Stimulated activated CD4-positive, alpha-beta T cell treated with anti-CD3 and anti-CD28 coated beads, Interleukin-2, amount 100 ng/mL, for 4 hours (primary cell): ENCODE measurements at places on chromosomes 4 and X.
A peak's percentile ranks its signal among the peaks of the same experiment; 100 is the strongest.

DNA sequence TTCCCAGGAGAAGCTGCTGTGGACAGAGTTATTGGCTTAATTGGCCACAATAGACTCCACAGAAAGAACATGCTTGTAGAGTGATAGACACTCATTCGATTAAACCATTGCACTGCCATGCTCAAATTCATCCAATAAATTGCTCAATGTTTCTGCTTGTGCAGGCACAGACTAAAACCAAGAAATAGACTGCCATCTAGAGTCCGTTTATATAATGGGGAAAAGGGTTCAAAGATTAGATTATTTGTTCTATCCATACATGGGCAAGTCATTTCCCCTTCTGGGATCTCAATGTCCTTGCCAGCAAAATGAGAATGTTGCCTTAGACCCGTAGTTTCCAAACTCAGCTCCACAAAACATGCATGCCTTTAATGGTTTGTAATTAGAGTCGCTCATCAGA is 8.7 kb downstream of the SMIM10 start:
- no peak for DNase-seq

- no peak for DNase-seq
Observed at GRCh38 chr4:66376396-66376795, 706.1 kb upstream of the EPHA5 start.

- DNase-seq = no peak
Observed at GRCh38 chrX:137031517-137032340, 2.1 kb downstream of the GPR101 start.

DNA sequence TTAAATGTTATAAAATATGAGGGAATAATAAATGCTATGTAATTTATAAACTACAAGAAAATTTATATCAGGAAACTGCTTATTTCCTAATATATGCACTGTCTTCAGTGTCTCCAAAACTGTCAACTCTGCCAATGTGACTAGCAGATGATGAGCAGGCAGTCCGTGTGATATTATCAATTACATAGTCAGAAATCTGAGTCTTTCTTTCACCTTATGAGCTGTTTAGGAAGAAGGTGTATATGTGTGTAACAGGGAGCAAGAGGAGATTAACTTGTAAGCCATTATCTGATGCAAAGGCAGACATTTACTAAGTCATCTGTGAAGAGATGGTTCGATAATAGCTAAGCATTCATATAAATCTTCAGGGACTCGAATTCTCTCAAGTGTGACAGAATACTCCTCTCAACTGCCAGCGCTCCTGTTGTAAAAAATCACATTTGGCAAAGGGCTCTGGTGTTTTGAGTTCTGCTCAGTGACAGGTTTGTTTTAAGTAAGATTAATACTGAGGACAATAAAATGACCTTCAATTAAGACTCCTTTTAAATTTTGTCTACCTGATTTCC is 79.7 kb downstream of the SNCA start:
- no peak for DNase-seq

DNA sequence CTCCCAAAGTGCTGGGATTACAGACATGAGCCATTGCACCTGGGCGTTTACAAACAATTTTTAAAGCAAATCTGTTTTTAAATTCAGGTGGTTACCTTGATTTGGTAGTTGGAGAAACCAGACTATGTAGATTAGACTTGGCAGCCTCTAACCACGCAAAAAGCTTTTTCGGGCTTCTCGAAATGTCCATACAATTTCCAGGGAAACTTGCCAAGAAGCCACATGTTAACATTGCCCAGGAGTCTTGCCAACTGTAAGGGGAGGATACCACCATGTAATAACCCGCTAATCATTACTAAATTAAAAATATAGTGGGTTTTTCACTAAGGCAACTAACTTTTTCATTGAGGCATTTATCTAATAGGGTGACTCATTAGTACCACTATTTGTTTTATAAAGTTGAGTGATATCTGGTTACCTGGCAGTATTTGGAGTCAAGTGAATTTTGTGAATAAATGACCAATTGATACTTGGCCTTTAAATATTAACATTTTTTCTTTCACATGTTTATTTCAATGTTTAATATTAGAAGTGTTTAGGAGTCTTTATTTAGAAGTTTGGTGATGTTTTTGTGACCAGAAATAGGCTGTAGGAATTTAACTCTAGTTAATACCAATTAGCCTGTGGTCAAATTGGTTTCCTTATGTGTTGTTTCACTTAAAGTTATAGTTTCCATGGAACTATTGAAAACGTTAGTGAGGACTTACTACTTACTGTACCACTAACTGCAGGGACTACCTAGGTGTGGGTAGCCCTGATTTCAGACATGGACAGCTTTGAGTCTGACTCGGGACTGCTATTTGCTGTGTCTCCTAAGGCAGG is 61.3 kb downstream of the CLDN34 start:
- no peak for DNase-seq

DNA sequence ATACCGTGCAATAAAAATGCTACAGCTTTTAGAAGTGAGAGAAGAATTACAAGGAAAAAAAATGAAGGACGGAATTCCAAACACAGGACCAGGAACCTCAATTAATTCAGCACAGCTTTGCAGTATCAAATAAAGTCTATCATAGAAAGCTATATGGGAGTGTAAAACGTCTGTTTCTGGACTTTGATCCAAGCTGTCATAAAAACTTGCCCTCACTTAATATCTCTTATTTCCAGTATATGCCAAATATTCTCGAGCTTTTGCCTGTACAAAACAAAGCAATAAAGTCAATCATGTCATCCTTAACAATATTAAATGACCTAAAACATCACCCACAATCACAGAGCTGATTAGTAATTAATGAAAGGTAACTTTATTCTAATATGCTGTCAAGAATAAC is 4.2 kb downstream of the PDE5A start:
- no peak for DNase-seq

- DNase-seq = no peak
Observed at GRCh38 chr4:41160856-41161255, 53.5 kb downstream of the APBB2 start.

- DNase-seq = no peak
Observed at GRCh38 chr4:79695848-79696247, 287.8 kb upstream of the GK2 start.

- DNase-seq = no peak
Observed at GRCh38 chr4:1535926-1536578, 129.8 kb upstream of the NKX1-1 start.

DNA sequence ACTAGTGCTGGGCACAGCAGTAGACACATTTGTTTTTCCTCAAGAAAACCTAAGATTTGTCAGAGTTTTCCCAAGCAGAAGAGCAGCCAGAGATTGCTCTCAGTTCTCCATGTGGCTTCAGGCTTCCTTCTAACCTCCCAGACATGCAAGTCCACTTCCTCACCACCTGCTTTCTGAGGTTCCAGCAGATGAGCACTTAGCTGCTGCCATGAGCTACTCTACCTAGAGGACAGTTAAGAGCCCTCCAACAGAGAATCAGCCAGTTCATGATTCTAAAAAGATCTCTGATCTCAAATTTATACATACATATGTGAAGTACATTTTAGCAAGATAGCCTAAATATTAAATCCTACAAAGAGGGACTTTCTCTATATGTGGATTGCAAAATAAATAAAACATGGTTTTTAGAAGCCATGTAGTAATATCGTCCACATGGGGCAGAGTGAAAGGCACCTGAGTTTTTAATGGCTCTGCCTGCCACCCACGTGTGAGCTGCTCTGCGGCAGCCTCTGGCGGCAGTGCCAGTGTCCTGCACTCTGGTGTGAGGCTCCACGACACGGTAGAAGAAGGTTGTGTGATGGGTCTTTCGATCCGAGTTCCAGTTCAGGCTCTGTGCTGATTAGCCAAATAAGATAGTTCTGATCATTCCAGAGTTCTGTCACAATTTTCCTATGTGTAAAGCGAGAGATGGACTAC is 10.3 kb downstream of the CYP4V2 start:
- DNase-seq = peak; percentile 58

DNA sequence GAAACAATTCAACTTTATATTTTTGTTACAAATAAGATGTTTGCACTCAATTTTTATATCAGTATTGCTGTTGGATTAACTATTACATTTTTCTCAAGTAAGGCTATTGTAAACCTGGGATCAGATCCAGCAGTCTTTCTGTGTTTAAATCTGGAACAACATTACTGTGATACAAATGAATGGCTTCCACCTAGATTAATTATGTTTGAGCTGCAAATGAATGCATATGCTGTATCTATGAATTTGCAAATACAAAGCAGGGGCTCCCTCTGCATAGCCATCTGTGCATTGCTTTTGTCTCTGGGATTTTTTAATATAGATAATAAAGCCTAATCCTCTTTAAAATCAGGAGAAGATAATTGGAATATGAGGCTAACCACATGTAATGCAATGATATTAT is 69.8 kb upstream of the NEIL3 start:
- DNase-seq = no peak

DNA sequence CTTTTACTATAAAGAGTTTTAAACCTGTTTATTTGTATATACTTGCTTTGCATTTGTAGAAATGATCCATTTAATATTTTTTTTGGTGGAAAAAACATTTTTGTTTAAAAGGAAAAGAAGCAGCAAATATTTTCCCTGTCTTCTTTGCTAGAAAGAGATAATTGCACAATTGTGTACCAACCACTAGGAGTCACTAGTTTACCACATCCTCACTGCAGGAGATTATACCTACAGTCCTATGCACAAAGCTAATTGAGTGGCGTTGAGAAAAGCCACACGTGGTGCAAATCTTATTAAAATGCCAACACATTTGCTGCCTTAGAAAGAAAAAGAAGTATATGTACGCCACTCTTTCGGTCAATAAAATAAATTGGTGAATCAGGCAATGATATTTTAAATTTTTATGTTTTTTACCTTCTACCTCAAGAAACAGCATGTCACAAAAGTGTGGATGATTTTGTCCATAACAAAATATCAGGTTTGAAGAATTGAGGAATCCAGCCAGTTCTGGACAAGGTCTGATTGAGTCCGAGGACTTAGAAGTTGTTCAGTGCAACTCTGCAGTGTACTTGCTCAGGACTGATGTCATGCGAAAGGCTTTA is 102.9 kb downstream of the GRXCR1 start:
- DNase-seq = no peak

GRCh38 chr4:176123710-176124407 is 58.2 kb downstream of the WDR17 start:
- DNase-seq = no peak
